Neural crest cell (in vitro differentiated cells): ENCODE measurements at places on chromosomes 5 and 9.
A peak's percentile ranks its signal among the peaks of the same experiment; 100 is the strongest.

GRCh38 chr5:32390819-32391591 is 53.5 kb downstream of the ZFR start:
- DNase-seq: no peak

GRCh38 chr5:35302544-35302943 is 72.3 kb upstream of the PRLR start:
- no peak for DNase-seq

GRCh38 chr5:135269199-135269598 is 129.8 kb downstream of the MACROH2A1 start:
- no peak for DNase-seq

DNA sequence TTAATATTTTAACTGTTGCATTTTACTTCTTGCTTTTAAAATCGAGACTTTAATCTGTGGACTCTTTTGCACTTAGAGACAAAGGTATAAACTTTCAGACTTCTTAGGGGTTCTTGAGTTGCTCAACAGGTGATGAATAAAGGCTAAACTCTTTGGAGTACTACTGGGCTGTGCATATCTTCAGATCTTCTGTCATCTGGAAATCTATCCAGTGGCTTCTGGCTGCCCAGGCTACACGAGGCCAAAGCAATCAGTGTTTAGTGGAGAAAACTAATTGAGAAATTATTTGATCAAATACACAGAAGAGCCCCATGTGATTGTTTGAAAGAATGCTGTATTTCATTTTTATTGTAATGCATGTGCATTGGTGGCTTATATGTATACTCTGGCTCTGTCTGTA is 146.1 kb downstream of the PBX3 start:
- no peak for DNase-seq

- DNase-seq: no peak
Observed at GRCh38 chr9:34341659-34342295, 12.4 kb downstream of the NUDT2 start.

- DNase-seq: no peak
Observed at GRCh38 chr5:119896826-119897536, 267.6 kb downstream of the FAM170A start.

DNA sequence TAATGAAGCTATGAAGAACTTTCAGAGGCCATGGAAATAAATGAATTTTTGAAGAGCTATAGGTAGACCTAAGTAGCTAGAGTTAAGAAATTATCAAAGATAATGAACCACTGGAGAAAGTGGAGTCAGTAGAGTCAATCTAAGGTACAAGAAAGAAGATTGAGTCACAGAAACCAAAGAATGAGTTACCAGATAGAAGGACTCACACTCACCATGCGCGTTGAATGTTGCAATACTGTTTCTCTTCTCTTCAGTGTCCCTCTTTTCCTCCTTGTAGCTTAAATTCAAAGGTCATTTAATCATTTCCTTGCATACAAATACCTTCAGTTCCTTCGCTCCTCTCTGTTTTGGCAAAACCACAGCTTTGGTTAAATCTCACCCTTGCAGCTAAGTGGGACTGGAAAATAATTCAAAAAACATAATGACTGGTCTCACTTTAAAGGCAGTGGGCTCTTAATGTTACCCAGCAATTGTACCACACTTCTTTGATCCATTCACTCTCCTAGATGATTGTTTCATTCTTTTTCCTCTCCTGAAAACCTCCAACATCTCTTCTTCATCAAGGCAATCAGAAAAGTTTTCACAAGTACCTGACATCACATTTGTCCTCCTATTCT is 58.3 kb downstream of the NIPBL start:
- no peak for DNase-seq

DNA sequence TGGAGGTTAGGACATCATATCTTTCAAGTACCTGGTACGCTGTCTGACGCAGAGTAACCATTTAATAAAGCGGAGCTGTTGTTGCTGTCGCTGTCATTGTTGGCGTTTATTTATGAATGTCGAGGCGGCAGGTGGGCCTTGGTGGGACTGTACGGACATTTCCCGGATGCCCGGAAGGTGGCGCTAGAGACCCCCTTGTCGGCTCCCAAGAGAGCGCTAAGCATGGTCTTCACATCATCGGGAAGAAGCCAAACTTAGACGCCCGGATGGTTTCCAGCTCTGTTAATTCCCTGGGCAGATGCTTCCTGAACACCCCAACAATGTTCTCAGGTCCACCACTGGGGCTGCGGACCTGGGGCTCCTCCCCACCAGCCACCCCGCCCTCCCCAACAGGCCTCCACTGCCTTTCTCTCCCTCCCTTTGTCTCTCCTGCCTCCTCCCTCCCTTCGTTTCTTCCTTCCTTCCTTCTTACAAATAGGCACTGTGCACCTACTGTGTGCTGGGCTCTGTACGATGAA is 54.1 kb downstream of the DUSP1 start:
- DNase-seq: peak; percentile 93

DNA sequence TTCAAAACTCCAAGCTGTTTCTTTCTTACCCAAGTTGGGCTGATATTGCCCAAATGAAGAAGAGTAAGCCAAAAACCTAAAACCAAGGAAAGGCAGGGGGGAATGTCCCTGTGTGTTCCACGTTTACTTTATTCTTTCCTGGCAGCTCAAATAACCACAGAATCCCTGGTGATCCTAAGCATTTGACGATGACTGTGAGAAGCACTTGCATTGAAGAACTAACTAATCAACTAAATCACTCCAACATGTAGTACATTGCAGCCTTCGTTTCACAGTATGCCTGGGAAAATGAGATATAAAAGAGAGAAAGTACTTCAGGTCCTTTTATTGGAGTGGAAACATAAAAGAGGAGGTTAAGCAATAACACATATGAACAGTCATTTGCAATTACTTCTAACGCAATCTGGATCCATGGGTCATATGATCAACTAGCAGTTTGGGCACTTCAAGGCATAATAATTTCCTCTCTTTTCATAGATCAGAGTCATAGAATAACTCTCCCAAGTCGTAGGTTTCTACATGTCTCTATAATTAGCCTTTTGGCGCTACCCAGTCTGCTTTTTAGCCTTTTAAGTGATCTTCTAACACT is 338.4 kb downstream of the TMEM167A start:
- DNase-seq: no peak

- DNase-seq: no peak
Observed at GRCh38 chr9:38171926-38172325, 102.9 kb upstream of the SHB start.

- DNase-seq: no peak
Observed at GRCh38 chr5:158698768-158699284, 400.9 kb downstream of the EBF1 start.

- no peak for DNase-seq
Observed at GRCh38 chr5:176368726-176369125, 3.4 kb downstream of the ARL10 start.

DNA sequence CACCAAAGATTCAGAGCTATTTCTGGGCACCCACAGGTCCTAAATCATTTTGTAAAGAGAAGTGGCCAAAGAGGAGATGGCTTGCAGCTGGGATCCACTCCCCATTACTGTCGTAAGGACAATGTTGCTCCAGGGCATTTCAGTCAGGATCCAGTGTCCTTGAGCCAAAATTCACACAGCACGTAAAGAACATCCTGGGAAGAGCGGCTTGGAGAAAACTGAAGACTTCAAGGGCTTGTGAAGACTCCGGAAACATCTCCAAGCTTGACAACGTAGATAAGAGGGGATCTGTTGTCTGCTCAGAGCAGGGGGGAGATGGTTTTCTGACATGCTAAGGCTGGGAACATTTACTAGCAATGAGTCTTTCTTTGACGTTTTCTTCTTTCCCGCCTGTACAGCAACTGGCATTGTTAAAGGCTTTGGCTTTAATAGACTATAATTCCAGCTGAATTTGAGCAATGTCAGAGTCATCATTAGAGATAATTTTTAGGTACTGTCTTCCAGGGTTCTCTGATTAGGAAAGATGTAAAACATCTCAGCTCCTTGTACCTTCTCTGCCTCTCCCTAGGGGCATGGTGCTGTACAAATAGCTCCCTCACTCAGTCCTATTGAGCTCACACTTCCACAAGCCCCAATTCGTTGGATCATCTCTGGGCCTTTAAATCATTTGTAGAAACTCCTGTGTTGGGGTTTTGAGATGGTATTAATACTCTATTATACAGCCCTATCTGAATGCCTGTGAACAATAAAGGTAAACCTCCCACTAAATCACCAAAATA is 39.7 kb downstream of the EGFLAM start:
- no peak for DNase-seq

- no peak for DNase-seq
Observed at GRCh38 chr9:113591899-113592625, 128.5 kb downstream of the RGS3 start.

DNA sequence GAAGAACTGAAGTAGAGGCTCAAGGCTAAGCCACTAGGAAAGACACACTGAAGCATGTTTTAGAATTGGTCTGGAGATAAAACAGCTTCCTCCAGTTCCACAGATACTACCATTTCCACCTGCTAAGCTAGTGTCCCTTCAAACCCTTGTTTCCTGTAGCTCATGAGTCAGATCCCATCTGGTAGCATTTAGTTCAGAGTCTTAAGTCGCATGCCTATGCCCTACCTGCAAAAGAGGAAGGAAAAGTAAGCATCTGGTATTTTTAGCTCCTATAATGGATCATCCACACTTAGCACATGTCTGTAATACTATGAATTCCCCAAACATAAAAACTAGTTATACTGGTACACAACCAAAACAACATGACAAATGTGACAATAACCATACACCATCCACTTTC is 92.1 kb downstream of the CDKN2A start:
- DNase-seq: no peak

GRCh38 chr9:132144708-132145365 is 17.0 kb upstream of the NTNG2 start:
- DNase-seq: no peak

DNA sequence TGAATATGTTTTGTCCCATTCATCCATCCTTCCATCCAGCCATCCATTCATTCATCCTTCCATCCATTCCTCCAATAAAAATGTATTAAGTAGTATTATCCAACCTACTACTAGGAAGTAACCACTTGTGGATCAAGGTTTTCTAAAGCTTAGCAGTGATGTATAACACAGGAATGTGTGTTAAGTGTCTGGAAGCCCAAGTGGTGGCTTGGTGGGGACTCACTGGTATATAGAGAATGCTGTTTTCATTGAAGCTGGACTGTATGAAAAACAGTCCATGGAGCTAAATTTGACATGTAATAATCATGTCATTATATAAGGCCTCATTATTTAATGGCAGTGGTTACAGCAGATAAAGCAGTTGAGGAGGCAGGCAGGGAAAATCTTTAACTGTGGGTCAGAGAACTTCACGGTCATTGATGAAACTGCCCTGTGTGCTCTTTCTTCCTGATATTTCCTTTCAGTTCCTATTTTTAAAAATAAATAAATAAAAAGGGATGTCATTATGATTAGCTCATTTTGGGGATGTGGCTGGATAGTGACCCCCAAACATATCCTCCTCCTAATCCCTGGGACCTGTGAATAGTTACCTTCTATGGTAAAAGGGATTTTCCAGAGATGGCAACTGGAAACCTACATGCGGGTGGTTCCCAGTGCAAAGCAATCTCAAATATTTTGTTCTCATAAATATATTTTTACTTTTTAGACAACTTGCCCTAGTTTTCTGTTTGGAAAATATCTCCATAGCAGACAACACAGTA is 82.3 kb downstream of the DAPK1 start:
- DNase-seq: no peak
